ENCODE measurements at places on chromosomes 4 and X.

DNA sequence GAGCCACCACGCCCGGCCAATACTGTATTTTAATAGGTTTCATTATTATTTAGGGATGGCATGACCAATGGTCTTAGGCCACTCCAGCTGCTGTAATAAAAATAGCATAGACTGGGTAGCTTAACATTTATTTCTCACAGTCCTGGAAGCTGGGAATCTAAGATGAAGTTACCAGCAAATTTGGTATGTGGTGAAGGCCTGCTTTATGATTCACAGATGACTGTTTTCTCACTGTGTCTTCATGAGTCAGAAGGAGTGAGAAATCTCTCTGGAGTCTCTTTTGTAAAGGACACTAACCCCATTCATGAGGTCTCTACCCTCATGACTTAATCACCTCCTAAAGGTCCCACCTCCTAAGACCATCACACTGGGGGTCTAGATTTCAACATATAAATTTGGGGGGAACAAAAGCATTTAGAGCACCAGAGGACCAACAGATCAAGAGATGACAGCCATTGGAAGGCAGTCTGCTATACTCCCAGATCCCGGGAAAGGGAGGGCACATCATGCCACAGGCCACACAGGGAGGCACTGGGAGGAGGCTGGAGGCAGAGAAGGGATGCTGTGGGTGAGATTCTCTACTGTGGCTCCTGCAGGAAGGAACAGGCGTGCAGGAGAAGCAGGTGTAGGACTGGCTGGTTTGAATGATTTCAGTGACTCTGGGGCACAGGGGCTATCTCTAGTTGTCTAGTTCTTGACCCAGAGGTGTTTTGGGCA, 335.8 kb upstream of the SFRP2 start:
- no peak for DNase-seq

GRCh38 chr4:46505131-46505530, 115.2 kb upstream of the GABRA2 start:
- no peak for DNase-seq

DNA sequence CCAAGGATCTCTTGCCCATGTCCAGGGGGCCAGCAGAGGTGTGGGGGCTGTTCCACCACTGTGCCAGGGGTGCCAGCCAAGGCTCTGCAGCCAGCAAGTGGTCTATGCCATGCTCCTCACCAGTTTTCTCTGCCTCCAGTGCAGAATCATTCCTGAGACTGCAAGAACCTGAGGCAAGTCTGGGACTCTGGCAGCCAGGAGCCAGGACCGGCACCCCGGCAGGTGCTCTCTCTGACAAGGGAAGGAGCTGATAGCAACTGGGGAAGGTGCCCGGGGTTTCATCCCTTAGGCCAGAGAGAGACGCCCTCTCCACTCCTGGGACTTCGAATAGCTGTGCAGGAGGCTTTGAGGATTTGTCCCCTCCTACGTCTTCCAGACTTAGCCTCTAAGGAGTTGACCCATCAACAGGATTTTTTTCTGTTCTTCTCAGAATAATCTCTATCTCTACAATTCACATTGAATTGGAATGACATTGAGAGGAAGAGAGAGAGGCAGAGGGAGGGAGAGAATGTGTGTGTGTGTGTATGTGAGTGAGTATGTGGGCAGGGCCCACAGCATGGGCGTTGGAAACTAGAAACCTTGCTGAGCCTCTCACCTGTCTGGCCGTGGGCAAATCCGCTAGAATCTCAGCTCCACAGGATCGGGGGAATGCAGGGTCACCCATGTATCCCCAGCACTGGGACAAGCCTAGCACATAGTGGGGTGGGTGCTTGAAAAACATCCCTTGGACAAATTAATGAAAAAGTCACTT, 74.5 kb upstream of the AFAP1 start:
- DNase-seq, result no peak

DNA sequence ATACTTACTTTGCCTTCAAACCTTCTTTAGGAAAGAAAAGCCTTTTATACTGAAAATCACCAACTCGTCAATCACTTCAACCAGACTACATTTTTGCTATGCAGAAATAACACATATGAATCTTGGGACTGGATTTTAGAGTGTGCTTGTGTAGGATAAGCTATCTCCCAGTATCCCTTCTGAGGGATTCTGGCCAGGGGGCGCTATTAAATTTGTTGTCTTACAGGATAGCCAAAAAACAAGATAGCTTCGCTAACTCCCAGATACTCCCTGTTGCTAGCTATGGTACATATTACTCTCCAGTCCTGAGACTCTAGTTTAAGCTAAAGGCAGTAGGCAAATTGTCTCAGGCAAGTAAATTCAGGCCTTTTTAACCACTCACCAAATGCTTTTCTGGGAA, 167.2 kb downstream of the LHFPL1 start:
- no peak for DNase-seq

DNA sequence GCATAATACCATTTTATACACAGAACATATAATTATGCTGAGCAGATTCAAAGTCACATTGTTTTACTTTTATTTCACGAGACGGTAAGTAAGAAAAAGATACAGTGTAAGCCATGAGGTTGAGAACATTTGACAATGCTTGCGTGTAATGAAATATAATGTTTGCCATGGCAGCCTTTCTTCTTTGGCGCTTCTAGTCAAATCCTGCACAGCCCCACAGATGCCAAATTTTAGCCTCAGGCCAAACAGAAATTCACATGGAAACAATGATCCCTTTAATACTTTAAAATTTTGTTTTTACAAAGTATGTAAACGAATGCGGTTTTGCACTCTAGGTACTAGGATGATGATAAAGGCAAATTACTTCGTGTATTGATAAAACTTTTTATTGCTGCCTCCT, 502.7 kb upstream of the SMIM31 start:
- no peak for DNase-seq

DNA sequence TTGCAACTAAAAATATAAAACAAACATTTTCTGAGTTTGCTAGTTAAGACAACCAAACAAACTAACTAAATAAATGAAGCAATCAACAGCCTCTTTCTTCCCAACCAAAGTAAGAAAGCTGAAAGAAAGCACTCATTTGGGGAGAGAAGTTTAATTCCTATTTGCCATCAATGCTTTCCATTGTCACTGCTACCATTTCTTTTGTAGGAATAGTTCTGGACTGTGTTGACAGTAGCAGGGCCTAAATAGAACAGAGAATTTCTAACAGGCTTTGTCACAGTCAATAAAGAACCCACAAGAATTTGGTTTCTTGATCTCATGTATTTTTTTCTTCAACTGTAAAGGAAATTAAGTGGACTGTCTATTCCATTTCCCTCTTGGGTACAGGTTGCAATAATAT, 1886.4 kb upstream of the TENM3 start:
- DNase-seq, result no peak

GRCh38 chrX:155767876-155768769, 113.0 kb upstream of the VAMP7 start:
- DNase-seq, result no peak

- no peak for DNase-seq
These were observed 90.2 kb upstream of the FAM241A start for GRCh38 chr4:112055100-112055499.

DNA sequence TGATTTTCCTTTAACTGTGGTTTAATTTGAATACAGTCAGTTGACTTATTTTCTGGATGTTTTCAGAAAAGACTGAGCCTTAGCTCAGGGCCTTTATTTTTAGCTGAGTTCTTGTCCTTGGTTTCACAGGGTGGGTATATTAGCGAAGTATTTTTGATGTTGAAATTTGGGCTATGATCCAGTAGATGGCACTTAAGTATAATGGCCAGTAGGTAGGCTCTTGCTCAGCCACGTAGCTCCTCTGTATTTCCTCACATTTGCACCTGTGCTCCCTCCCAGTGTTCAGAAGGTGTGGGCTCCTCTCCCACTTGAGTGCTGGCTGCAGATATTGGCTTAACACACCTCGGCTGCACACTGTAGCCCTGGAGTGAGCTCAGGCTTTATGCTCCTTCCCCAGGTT, 549.9 kb upstream of the AMOT start:
- no peak for DNase-seq

DNA sequence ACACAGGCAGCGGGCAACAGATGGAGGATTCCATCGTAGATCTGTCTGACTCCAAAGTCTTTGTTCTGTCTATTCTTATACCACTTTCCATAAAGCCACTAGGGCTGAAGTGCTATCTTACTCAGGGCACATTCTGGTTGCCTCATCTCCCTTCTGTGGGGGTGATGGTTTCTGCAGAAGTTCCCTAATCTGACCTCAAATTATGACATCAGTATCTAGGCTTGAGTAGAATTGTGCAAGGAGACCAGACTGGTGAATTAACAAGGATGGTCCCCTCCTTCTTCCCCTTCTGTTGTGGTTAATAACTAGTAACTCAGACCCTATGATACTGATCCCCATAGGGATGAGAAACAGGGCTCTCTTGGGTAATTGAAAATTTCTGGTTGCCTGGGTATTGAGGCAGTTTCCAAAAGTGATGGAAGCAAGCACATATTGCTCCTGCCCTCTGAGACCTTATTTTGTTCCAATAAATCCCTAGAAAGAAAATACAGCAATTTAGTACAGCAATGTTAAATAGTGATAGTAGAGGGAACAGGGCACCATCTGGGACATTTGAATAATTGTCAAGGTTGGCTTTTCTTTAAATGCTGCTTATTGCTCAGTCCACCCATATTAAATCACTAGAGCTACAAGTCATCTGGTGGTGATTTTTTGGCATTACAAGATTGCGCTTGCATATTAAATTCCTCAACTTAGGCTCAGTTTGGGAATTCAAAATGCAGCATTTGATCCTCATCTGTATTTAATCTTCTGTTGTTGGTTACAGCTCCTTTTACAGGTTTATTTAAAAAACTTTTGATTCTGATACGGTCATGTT, 57.3 kb upstream of the AP1S2 start:
- DNase-seq, result no peak

- DNase-seq, result no peak
These were observed 1039.9 kb downstream of the GLUD2 start for GRCh38 chrX:122087341-122087740.

- DNase-seq, result no peak
These were observed 51.1 kb downstream of the TET2 start for GRCh38 chr4:105197777-105198176.

DNA sequence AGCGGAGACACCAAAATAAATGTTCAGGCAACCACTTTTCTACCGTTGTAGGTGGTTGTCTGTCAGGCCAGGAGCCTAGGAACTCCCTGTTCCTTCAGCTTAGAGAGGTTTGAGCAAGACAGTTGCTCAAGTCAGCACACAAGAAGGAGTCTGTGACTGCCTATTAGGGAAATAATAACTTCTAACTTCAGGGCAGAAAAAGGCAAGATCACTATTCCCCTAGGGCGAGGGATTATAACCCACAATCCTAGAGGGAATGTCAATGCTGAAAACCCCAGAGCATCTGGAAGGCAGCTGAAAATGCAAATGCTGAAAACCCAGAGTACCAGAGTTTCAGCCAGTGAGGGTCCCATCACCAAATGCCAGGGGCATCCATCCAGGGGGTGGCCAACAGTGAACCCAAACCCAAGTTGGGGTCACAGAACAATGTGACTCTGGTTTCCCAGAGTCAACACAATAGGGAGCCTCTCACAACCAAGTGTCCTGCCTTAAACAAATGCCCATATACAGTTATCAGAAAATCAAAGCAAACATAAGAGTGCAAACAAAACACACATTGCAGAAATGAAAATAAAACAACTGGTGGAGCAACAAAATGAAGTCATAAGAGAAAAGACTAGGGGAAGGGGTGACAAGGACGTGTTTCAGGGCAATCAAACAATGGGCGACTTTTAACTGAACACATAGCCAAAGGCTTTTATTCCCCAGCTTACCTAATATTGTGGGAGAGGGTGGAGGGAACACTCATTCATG, 27.6 kb downstream of the MORF4L2 start:
- DNase-seq, result no peak

DNA sequence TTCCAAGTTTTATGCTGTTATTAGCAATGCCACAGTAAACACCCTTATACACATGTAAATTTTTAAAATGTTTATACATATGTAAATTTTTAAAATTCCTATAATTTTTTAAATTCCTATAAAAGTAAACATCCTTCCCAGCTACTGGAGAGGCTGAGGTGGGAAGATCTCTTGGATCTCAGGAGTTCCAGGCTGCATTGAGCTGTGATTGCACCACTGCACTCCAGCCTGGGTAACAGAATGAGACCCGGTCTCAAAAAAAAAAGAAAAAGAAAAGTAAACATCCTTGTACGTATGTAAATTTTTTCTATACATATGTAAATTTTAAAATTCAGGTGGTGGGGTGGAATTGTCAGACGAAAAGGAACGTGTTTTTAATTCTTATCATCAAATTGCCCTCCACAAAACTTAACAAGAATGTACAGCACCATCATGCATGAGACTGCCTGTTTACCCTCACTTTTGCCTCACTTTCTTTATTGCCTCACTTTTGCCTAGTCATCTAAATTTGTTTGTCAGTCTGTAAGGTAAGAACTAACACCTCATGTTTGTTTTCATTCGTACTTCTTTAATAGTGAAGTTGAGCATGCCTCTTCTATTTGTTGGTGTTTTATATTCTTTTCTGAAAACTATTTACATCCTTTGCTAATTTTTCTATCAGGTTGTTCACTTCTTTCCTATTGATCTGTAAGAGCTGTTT, 8.0 kb downstream of the SLC7A3 start:
- DNase-seq, result no peak

DNA sequence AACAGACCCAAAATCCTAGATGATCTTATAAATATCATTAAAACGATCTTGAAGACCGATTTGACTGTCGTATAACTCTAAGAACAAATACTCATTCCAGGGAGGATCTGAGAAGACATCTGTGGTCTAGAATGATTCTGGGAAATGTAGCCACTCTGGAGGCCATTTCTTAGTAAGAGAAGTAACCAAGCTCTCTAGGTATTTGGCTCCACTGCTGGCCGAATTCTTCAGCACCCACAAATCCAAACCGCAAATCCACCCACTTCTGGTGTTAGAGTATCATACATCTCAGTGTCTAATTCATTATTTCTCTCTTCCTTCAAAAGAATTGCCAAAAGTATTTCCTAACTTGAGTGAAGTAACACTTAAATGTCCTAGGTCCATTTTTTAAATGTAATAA, 23.9 kb downstream of the KLHL5 start:
- DNase-seq, result no peak

GRCh38 chr4:6914448-6914847, 4.8 kb downstream of the TBC1D14 start:
- no peak for DNase-seq

DNA sequence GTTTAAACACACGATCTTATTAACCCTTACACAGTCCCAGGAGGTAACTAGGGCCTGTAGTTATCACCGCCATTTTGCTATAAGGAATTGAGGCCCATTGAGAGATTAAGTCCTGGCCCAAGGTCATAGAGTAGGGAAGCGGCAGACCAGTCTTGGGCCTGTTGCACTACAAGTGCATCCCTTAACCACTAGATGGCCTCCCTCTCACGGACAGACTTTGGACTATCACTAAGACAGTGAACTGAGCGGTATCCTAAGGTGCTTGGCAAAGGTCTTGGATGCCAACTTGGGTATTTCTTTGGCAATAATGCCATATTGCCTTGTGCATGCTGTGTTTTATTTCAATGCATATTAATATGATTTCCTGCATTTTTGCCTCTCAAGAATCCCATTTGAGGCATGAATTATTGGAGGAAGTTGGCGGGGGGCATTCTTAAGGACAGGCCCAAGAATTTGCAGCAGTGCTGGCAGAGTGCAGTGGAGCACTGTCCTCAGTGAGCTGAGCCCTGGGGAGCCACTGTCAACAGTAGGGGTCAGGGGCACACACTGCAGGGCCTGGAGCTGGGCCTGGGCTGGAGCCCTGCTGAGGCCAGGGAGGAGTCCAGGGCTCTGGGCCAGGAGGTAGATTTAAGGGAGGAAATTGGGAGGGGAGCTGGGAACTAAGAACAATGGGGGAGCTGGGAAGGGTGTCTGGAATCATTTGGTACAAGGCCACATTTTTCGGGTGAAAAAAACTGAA, 147.4 kb downstream of the SMIM20 start:
- DNase-seq, result no peak
